ENCODE measurements at places on chromosomes 13 and 19.

GRCh38 chr19:3451451-3451866 lies 28.9 kb downstream of the SMIM24 start:
- DNase-seq: no peak

DNA sequence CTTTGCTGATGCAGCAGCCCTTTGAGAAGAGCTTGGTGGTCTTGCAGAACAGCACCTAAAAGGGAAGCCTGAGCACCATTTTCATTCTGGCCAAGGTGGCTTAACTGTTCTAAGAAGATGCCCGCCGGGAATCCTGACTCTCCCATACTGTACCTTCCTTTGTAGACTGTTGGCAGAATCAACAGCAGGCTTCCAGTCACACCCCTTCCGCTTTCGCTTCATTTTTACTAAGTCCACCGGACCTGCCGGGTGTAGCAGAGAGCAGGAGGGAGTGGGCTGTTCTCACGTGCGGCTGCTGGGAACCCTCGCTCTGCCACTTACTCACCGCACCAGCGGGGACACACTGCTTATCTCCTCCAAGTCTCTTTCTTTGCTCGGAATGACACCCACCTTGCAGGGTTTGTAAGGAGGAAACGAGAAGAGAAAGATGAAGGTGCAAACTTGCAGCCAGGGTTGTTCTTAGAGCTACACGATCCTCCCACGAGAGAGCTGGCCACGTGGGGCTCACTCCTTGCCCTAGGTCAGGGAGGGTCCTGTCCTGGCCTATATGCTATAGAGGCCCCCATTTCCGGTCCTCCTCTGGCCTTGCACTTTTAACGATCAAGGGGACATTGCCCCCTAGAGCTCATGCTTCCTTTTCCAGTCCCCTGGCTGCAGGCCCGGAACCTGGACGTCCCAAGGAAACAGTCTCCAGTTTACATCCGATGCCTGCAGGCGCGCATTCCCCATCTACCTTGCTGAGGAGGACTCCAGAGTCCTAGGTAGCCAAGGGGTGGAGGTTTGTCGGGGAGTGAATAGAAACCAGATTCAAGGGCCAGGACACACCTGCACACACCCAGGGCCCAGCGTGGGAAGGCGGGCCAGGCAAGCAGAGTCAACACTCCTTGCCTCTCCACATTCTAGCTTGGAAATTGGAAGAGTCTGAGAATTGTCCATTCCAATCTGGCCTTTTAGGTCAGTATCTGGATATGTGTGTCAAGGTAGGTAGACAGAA lies 453.6 kb downstream of the IRS2 start:
- no peak for DNase-seq

DNA sequence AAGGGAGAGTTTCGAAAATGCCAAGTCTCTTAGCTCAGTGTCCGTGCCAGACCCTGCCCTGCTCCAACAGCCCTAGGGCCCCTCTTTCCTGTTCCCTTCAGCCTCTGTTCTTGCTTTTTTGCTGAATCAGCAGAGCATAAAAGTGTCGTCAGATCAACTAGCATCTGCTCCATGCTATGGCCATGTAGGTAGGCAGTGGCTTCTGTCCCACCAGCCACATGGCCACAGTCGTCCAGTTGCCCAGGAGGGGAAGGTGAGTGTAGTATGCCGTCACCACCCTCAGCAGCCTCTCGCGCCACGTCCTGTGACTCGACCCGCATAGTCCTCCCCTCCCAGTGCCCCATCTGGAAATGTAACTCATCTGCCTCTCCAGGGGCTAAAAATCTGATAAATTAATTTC lies 50.9 kb upstream of the ATP11A start:
- no peak for DNase-seq

- DNase-seq: no peak
These were observed 115.1 kb downstream of the KCNRG start for GRCh38 chr13:50130123-50130946.

DNA sequence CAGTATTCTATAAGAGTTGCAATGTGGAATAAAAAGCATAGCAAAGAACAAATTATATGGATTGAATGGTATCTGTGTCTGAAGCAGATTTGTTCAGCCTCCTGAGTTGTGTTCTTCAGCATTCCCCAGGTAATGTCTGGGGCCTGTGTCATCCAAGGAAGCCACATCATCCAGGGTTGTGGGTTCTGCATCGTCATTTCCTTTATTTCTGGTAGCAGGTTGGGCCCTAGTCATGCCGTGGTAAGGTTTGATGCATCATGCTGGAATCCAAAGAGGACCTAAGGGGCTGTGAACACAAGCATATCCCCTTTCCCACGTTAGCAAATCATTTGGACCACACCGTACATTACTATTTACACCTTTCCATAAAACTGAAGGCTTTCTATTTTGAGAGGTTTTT lies 131.0 kb upstream of the ZNF91 start:
- DNase-seq: no peak
